ENCODE measurements at places on chromosomes 3 and 15. TPM values are rescaled to one million over a fixed set of nuclear protein-coding genes. Genes with fewer than 3 reads are reported as not detected.

Gene CCR3
- total RNA-seq: not detected

Gene FGF7
- total RNA-seq: not detected

Gene KLF15
- total RNA-seq: 0.73 TPM

Gene GOLGA8J
- not detected for total RNA-seq

Gene C2CD4A
- total RNA-seq: 0.10 TPM

Gene ZNF620
- total RNA-seq: 1.3 TPM

Gene ITGA11
- 7.5 TPM for total RNA-seq

Gene OXSM
- 18.6 TPM for total RNA-seq

Gene ANKUB1
- total RNA-seq: not detected

Gene PARP16
- 10.5 TPM for total RNA-seq

Gene OR4M2
- total RNA-seq: not detected

Gene GOLGA6L1
- not detected for total RNA-seq

Gene LTF
- total RNA-seq: not detected

Gene ALDH1L1
- 0.30 TPM for total RNA-seq

Gene ACTL6A
- total RNA-seq: 50.7 TPM

Gene SSUH2
- total RNA-seq: 1.2 TPM

Gene GOLGA8T
- total RNA-seq: 1.7 TPM

Gene CD200R1
- total RNA-seq: 0.12 TPM

Gene TIMMDC1
- 61.0 TPM for total RNA-seq

Gene ARRDC4
- 0.09 TPM for total RNA-seq

Gene CFAP20DC
- total RNA-seq: 2.1 TPM

Gene SLC22A13
- total RNA-seq: not detected

Gene PLSCR2
- total RNA-seq: not detected

Gene FBXW12
- total RNA-seq: not detected

All from A549 treated with Hydrocortisone at 1 μM for 4 hours (cell line).